Stimulated activated CD8-positive, alpha-beta memory T cell treated with anti-CD3 and anti-CD28 coated beads, Interleukin-7, amount 100 ng/mL, for 24 hours (primary cell): ENCODE measurements at places on chromosomes 16 and 17.

DNA sequence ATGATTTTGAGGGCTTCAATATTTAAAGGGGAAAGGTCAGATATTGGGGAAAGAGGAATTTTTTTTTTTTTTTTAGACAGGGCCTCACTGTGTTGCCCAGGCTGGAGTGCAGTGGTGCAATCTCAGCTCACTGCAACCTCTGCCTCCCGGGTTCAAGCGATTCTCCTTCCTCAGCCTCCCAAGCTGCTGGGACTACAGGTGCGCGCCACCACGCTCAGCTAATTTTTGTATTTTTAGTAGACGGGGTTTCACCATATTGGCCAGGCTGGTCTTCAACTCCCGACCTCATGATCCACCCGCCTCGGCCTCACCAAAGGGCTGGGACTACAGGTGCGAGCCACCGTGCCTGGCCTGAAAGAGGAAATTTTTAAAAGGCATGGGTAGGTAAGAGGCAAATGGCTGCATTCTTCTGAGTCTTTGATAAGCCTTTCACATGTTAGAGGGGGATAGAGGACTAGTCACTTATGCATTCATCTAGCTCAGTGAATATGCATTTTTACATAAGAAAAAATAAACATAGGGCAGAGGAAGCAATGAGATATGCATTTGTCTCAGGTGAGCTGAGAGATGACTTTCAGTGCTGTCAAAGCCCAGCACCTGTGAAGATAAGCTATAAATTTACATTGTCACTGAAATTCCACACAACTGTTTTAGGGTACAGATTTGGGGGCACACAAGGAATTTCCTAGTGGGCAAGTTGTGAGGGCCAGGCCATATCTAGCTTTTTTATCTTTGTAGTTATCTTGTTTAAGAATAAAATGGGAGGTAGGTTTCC lies 1.1 kb upstream of the FCSK start:
- no peak for DNase-seq

DNA sequence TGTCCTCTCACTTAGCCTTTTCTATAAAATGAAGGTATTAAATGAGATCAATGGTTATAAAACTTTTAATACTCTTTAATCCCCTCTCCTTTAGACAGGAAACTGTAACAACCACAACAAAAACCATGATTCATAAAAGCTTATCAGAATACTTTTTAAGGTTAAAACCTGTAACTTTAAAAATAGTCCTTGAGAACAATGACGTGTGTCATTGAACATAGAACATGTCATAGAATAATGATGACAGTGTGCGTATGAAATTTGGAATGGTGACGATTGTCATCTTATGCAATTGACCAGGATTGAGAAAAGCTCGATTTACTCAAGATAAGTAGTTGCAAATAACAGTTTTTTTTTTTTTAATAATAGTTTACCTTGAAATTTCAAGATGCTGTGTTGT lies 94.1 kb downstream of the PLCG2 start:
- no peak for DNase-seq

DNA sequence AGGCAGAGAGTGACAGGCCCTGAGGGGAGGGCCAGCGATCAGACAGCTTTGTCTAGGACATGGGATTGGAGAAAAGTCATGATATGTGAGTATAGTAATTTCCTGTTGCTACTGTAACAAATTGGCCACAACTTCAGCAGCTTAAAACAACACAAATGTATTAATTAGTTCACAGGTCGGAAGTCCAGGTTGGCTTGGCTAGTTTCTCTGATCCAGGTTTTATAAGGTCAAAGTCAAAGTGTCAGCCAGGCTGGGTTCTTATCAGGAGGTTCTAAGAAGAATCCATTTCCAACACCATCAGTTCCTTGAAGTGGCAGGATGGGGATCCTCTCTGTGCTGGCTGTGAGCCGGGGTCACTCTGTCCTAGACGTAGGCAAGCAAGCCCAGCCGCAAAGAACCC lies 76.2 kb upstream of the SEC14L1 start:
- no peak for DNase-seq

- DNase-seq, result no peak
Measured at GRCh38 chr17:57552114-57552624, 192.9 kb downstream of the CCDC182 start.

DNA sequence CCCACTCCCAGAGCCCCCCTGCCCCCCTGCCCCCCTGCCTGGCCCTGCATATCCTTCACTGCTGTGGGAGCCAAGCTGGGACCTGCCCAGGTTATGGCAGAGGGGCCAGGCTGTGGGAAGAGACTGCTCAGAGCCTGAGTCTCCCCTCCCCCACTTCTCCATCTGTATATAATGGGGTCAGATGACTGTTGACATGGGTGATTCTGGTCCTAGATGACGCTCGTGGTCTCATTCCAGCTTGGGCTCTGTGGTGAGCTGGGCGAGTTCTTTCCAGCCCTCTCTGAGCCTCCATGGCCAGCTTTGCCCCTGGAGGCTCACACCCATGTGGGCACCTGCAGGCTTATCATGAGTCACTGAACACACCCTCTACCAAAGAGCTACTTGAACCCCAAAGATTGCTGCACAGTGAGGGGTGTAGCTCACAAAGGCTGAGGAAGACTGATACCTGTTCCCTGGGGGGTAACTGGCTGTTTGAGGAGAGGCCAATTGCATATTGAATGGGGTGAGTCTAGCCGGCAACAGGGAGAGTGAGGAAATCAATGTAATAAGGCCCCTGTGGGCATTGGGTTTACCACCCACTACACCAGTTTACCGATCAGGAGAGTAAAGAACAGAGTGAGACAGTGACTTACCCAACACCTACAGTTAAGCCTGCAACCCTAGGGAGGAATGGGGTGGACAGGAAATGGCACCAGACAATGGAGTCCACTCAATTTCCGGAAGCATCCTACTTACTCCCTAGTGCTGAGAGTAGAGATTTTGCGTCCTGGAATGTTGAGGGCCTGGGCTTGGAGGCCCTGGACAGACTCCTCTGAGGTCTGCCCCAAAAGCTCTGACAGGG lies 4.2 kb upstream of the SREBF1 start:
- no peak for DNase-seq

DNA sequence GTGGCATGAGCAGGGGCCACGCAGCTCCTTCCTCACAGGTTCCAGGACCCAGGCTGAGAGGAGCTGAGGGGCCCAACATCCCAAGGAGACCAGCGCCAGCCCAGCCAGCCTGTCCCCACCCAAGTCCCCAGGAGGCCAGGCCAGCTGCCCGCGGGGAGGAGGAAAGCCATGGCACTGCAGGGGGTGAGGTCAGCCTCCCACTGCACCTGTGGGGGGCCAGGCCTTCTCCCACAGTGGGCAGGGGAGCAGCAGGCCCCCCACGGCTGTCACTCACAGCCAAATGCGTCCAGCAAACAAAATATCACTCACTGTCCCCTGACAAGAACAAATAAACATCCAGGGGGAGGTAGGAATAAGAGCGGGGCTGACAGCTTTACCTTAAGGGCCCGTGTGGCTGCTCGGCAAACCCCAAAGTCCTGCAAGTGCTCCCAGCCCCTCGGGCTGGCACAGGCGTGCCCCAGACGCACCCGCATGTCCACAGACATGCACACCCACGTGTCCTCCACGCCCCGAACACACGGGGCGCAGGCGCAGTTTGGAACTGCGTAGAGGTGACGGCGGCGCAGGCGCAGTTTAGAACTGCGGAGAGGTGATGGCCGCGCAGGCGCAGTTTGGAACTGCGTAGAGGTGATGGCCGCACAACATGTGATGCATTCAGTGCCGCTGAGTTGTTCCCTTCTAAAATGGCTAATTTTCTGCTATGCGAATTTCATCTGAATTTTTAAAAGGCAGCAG lies 291.1 kb downstream of the FOXL1 start:
- DNase-seq, result no peak

GRCh38 chr16:74113545-74113944 lies 183.1 kb upstream of the PSMD7 start:
- no peak for DNase-seq

DNA sequence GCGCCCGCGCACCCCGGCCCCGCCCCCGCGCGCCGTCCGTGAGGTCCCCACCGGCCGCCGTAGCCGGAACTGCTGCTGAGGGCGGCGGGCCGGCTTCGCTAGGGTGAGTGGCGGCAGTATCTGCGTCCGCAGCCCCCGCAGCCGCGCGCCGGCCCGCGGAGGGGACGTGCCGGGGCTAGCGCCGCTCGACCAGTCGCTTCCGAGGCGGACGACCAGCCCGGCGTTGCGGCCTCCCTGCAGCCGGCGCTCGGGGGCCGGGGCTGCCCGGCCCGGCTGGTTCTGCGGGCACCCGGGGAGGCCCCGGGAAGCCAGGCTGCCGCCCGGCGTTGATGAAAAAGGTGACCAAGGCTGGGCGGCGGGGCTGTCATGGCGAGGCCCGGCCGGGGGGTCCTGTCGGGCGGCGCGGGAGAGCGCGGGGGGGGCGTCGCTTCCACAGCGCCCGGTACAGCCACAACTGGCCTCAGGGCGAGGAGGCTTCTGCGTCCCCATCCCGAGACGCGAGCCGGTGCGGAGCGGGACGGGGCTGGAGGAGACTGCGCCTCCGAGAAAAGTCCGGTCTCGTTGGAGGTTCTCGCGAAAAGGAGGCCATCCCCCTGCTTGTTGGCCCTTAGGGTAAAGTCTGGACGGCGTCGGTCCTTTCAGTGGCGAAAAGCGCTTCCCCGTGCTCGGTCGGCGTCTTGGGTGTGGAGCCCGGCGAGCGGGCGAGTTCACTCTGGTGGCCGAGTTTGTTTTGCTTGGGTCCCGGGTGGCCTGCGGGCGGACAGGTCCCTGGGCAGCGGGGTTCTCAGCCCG lies at the start of gene CRAMP1:
CRAMP1 (plus strand) TSS at position 41 of the 792 bp plus-strand sequence. CDS start 2,280 bp downstream, outside the sequence.
- DNase-seq, result no peak

GRCh38 chr16:21663889-21664647 lies at the start of gene OTOA:
TSS of gene OTOA (plus strand) at chr16:21663968. CDS start at chr16:21678515, 14,547 bp downstream.
- DNase-seq, result no peak

GRCh38 chr16:9099131-9099625 lies 7.7 kb downstream of the HAPSTR1 start:
- DNase-seq, result no peak
